ENCODE measurements at places on chromosomes 2 and 18.

- DNase-seq = no peak
Observed at GRCh38 chr2:7358865-7359447, 441.7 kb downstream of the RNF144A start.

DNA sequence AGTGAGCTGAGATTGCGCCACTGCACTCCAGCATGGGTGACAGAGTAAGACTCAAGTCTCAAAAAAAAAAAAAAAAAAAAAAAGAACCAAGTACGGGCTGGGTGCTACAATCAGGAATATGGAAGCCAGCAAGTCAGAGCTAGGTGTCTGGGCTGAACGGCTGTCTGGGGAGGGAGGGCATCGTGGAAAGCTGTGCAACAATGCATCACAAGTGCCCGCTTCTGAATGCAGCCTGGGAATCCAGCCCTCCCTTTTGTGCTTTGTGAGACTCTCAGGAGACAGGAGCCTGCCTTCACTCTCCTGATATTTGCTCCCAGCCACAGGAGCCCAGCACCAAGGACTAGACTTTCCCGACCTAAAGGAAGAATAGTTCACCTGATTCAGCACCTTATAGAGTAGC is 124.9 kb upstream of the SMAD2 start:
- DNase-seq = no peak

DNA sequence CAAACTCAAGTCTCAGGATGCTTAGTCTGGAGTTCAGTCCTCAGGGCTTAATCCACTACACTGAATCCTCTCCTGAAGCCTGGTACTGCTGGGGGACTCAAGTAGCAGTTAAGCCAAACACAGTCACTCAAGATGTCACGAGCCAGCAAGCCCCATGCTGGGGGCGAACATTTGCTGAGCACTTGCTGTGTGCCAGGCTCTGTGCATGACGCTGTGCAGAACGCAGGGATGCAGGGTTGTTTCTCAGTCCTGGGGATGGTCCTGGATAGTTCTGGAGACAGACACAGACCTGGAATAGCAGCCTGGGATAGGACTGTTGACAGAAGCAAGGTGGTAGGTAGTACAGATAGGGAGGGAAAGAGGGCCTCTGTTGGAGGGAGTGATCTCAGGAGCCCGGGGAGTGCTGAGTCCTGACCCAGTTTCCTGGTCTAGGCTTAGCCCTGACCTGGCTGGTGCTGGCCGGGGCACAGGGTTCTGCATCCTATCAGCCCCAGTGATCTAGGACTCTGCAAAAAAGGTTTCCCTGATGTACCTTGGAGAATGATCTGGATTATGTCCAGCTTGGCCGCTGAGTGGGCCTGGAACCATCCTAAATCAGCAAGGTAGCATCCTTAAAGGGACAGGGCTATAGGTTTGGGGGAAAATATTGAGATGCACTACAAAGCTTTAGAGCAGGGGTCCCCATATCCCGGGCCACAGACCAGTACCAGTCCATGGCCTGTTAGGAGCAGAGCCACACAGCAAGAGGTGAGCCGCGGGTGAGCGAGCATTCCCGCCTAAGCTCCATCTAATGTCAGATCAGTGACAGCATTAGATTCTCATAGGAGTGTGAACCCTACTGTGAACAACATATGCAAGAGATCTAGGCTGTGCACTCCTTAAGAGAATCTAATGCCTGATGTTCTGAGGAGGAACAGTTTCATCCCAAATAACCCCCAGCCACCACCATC is 54.7 kb upstream of the OTOF start:
- no peak for DNase-seq

DNA sequence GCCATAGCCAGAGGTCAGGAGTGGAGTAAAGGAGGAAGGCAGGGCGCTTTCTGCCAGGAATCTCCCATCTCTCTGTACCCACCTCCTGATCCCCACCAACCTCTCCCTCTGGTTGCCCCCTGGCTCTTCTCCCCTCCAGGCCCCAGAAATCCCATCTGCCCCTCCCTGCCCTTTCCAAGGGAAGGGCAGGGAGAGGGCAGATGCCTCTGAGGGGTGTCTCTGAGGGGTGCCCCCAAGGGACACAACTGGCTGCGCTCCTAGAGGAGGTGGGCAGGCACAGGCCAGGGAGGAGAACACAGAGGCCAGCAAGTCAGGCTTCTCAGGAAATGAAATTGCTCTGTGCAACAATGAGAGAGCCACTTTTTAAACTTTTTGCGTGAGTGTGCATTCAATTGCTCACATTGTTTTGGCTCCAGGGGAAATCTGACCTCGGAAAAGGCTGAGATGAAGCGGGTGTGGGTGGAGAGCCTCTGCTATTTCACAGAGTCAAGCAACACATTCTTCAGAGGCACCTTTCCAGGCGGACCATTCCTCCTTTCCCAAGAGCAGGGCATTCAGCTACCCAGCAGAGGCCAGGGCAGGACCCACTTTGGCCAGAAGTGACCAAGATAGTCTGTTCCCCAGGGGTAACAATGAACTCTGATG is 125.5 kb downstream of the SMAD7 start:
- no peak for DNase-seq

- no peak for DNase-seq
Observed at GRCh38 chr18:60915160-60915559, 418.1 kb upstream of the CDH20 start.

GRCh38 chr2:165293440-165294420 is 54.5 kb downstream of the SCN2A start:
- DNase-seq = peak; percentile 45

GRCh38 chr2:108626995-108627394 is 92.3 kb upstream of the RANBP2 start:
- no peak for DNase-seq

- no peak for DNase-seq
Observed at GRCh38 chr18:46759890-46760289, 3.0 kb upstream of the ST8SIA5 start.

DNA sequence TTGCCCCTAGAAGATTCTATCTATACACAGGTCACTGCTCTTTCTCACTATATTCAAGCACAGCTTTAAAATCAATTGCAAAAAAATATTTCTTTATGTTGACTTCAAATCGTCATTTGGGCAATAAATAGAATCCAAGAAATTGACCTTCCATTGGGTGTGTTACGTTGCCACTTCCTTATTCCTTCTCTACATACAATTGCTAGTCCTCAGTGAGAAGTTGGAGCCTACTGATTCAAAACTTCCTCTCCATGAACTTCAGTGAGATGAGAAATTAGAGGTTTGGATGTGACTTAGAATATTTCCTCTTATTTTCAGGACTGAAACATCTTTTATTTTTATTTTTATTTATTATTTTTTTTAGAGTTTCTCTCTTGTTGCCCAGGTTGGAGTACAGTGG is 40.3 kb downstream of the PMAIP1 start:
- no peak for DNase-seq

DNA sequence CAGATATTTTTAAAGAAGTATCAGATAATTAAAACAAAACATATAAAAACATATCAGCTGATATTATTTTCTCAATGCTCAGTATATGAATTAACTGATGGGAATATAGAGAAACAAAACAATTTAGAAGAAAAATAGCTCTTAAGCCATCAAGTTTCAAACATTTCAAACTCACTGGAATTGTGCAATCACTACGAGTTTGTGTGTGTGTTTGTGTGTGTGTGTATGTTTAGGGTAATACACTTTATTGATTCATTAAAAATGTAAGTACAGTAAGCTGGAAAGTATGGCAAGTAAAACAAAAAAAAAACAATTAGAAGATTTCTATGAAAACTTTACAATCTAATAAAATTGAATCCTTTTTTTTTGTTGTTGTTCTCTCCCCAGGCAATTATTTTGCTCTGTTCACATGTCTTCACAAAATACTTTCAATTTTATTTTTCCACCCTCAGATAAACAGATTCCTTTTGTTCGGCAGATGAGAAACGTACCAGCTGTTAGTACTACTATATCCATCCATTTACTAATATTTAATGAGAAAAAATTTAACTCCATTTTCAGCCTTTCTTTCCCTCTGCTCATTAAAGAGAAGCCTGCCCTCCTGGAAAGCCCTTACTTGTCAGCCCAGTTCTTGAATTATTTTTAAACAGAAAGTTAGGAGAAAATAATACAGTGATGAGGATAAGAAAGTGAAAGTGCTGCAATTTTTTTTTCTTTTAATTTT is 87.6 kb downstream of the SLC8A1 start:
- no peak for DNase-seq

DNA sequence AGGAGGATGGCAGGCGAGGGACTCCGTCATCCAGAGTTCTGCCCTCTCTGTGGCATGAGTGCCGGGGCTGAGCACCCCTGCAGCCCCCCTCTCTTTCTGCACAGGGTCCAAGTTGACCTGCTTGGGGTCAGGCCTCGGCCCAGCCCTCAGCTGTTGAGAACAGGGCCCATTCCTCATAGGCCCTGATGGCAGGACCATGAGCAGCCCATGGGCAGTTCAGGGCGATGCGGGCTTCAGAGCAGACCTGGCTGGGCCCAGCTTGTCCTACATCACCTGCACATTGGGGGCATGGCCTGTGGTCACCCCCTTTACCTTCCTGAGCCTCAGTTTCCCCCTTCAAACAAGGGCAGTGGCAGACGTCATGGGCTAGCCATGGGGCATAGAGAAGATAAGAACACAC is 238.1 kb downstream of the SEPTIN10 start:
- no peak for DNase-seq

GRCh38 chr18:7568426-7568825 is 1.3 kb downstream of the PTPRM start:
- no peak for DNase-seq

Data from stimulated activated CD4-positive, alpha-beta T cell treated with anti-CD3 and anti-CD28 coated beads, Interleukin-4, amount 100 ng/mL, for 24 hours (primary cell).